ENCODE measurements at places on chromosomes 7 and 10.
A peak's percentile ranks its signal among the peaks of the same experiment; 100 is the strongest.

- no peak for DNase-seq
Observed at GRCh38 chr7:76505168-76506080, 4.9 kb upstream of the UPK3B start.

DNA sequence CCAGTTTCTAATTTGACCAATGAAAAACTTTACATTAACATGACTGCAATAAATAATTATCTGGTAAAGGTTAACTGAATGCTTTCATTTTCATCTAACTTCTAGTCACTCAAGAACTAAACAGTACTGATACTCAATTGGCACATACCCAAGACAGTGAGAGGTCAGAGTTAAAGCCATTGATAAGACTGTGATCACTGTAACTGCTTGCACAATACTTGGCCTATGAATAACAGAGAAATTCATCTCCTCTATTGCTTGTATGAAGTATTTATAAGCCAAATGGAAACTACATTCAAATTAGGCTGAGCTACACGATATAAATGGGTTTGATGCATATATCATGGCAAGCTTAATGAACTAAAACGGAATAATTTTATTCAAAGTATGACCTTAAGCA, 43.0 kb downstream of the HERC4 start:
- DNase-seq, result no peak

GRCh38 chr7:49717547-49717946, 55.9 kb upstream of the VWC2 start:
- DNase-seq, result no peak

DNA sequence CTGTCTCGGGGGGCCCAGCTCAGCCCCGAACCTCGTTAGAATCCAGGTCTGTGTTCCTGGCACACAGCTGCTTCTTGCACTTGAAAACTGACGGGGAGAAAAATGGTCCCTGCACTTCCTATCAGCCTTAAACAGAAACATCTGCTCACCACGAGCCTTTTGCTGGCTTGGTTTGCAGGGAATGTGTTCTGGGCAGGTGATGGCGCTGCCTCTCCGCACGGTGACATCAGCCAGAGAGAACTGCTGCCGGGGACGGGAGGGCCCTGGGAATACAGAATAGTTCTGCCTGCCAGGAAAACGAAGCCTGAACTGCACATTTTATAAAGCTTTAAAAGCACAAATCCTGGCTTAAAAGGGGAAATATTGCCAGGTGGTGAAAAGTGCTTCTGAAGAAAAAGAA, 622.5 kb downstream of the TYW1 start:
- DNase-seq, result no peak

DNA sequence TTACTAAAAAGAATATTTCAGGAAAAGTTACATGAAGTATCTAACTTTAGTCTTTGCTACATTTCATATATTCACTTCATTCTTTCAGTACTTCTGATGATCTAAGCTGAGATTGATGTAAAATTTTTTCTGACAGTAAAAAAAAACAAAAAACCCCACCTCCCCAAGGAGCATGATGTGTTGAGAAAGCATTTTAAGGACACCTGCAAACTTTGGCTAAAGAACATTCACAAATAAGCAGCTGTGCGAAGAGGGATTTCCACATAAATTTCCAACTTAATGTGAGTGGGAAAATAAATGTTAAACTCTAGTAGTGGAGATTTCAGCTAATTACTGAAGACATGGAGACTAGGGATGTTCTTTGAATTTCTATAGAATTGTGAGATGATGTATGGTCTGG, 35.5 kb downstream of the DLD start:
- no peak for DNase-seq

GRCh38 chr7:23476286-23477156, 6.2 kb upstream of the IGF2BP3 start:
- no peak for DNase-seq

DNA sequence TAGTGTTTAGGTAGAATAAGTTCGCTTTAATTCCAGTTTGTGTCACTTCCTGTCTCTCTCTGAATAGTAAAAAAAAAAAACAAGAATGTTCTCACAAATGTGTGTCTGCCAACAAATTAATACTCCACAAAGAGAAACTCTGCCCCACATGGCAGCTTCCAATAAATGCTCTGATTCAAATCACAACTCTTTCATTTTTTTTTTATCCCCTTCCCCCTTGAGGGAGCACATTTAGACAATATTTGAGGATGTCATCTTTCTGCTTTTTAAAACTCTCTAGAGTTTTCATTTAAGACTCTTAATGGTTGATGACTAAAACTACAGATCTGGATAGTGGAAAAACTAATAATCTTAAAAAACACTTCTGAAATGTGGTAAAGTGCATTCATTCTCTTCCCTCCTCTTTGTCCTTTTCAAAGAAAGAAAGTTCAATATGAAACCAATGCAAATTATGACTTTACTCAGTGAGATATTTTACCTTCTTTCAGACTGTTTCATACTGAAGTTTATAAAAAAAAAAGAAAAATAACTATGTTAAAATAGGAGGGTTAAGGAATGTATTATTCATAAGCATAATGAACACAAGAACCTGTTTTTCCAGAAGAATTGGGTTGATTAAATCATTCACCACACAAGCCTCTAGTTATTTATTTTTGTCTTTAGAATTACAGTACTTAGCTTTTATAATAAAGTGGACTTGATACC, 42.3 kb downstream of the ARID5B start:
- DNase-seq, result no peak

- DNase-seq, result no peak
Observed at GRCh38 chr7:156640949-156641485, 443 bp downstream of the RNF32 start.

- peak; percentile 11 for DNase-seq
Observed at GRCh38 chr7:14717816-14718215, 184.7 kb downstream of the DGKB start.

GRCh38 chr7:24227068-24227467, 56.9 kb upstream of the NPY start:
- DNase-seq, result no peak
